ENCODE measurements at places on chromosomes 3 and 15. TPM values are rescaled to one million over a fixed set of nuclear protein-coding genes. Genes with fewer than 3 reads are reported as not detected.

Gene NTRK3
- total RNA-seq, result 4.5 TPM

Gene PPM1L
- total RNA-seq, result 23.8 TPM

Gene ARID3B
- 3.5 TPM for total RNA-seq

Gene TRPM1
- total RNA-seq, result not detected

Gene CLDN16
- 0.16 TPM for total RNA-seq

Gene PLSCR2
- total RNA-seq, result not detected

Gene BTLA
- total RNA-seq, result not detected

Gene MCF2L2
- 0.08 TPM for total RNA-seq

DNA sequence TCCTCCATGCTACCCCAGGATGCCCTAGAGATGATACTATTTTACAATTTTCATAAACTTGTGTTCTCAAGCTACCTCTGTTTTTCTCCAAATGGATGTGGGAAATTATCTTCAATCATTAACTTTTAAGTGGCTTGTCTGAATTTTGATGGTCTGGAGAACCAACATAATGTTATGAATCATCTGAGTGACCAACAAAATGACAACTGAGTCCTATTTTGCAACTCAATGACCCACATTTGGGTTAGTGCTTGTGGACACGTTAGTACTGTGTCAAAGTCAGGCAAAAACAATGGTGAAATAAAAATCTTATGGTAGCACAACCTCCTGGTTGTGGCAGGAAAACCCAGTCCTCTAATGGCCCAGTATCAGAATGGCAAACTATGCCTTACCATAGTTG is 352.4 kb upstream of the ZNF385D start:
- DNase-seq, result no peak

DNA sequence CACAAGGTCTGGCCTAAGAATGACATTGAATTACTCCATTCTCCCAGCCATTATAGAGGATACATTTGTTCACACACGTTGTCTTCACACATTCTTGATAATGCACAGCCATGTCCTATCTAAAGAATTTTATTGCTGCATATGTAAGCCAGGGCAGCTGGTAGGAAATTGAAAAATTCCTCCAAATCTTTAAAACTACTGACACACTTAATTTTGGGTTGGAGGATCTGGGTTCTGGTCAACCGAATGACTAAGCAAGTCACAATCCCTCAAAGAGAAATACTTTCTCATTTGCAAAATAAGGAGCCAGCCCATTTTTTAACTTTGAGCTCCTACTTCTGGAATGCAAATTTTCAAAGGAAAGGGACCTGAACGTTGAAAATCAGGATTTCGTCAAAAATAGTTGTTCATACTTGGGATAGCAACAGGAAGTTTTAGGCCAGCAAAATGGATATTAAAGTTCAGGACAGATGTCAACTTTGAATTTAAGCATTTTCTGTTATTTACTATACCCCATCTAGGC is 638.3 kb downstream of the NTRK3 start:
- DNase-seq, result no peak

GRCh38 chr3:100518244-100518643 is 25.8 kb downstream of the TMEM45A start:
- no peak for DNase-seq

DNA sequence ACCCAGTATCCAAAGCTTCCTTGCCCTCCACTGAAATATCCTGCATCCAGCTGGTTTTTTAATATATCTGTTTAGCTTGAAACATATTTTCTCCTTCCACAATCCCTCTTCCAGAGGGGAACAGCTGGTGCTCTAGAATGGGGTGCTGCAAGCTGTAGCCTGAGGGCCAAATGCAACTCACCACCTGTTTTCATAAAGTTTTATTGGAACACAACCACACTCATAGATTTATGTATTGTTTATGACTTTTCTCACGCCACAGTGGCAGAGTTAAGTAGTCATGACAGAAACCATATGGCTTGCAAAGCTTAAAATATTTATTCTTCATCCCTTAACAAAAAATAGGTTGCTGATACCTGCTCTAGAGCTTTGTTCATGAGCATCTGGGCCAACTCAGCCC is 298.7 kb downstream of the CLSTN2 start:
- DNase-seq, result no peak

GRCh38 chr3:66153481-66154443 is 67.0 kb upstream of the SLC25A26 start:
- DNase-seq, result no peak

DNA sequence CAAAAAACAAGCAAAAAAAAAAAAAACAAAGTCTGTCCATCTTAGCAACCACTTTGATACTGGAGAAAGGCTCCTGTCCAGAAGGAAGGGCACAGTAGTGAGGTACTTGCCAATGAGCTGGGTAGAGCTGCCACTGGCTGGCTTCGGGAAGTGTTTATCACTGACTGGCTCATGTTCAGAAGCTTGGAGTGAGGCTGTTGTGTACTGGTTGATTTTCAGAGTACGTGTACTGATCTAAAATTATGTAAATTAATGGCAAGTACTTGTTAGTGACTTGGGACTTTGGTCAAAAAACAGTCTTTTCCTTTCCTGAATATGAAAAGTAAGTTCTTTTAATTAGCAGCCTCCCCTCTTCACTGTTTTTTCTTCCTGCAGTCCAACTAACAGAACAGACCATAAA is 979 bp upstream of the ZNF621 start:
- DNase-seq, result no peak

GRCh38 chr3:182725372-182726251 is 67.7 kb upstream of the ATP11B start:
- DNase-seq, result no peak

- DNase-seq, result no peak
These were observed 130.2 kb upstream of the UMPS start for GRCh38 chr3:124599779-124600693.

DNA sequence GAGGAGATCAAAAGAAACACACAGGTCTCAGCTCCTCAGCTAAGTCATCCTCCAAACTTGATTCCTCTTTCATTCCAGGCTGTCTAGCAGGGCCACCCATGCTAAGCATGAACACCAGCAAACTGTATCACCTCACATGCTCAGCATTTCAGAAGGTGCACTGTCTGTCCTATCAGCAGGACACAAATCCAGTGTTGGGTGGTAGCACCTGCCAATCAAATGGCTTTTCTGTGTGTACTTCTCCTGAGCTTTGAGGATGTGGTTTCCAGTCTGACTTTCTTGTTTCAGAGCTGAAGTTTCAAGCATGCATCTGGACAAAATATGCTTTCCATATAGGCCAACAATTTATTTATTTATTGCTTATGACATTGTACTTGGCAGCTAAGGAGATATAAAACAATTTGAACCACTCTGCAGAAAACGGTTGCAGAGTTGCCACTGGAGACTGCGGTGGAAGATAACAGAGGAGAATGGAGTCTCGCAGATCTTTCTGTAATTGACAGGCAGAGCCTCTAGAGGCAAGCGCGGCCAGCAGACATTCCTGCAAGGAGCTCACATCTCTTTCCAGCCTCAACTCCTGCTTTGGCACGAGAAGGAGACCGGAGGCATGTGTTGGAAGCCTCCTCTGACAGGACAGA is 167.1 kb upstream of the WNT5A start:
- DNase-seq, result no peak

DNA sequence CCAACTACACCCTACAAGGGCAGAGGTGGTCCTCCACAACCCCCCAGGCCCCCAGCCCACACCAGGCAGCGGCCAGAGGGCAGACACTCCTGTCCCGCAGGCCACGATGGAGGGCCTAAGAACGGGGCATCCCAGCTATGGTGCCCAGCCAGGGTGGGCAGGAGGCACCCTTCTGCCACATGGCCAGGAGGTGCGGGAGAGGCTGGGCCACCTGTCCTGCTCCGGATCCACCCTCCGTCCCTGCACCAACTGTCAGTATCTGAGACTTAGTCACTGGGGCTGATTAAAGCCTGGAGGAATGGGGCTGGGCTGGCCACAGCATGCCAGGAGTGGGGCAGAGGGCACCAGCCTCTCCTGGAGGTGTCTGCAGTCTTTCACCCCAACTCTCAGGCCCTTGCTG is 37.9 kb downstream of the TNK2 start:
- no peak for DNase-seq

DNA sequence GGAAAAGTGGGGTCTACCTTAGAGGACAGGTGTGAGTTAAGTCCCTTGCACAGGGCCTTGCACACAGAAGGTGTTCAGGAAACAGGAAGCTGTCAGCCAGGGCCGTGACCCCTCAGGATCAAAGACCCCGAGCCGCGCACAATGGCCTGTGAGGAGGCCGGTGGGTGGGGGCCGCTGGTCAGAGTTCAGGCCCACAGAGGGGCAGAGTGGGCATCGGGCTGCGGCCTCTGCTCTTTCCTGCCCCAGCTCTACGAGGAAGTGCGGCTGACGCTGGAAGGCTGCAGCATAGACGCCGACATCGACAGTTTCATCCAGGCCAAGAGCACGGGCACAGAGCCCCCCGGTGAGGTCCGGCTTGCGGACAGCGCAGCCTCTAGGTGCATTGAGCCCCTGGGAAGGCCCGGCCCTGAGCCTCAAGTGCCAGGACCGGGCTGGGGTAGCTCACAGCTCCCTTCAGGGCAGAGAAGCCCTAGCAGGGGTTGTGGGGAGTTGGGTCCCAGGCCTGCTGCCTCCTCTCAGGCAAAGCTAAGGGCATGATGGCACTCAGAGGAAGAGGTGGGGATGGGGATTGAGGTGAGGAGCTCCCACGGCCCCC is 37.2 kb downstream of the PSTPIP1 start:
- no peak for DNase-seq

DNA sequence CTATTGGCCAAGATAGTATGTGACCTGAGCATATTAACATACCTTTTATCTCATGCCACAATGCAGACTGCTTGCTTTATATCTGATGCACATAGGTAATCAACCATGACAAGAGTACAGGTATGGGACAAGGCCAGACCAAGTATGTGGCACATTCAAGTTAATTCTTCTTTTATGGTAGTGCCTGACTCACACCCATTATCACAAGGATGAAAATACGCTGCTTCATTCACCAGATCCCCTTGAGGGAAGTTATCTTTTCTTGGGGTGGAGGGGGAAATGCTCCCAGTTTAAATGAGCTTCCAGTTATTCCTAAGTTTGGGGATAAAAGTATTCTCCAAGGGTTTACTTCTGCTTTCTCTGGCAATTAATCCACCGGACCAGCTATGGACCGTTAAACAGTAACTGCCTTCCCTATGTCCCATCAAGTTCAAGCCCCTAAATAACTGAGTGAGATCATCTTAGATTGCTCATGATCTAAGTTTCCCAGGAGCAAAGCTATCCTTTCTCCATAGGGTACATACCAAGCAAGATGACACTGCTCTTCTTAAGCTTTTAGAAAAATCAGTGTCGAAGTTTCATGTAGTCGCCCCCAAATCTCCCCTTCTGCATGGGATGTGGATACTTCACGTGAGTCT is 1.9 kb downstream of the COL8A1 start:
- no peak for DNase-seq

- no peak for DNase-seq
These were observed 295.1 kb downstream of the SHOX2 start for GRCh38 chr3:157810924-157811718.

DNA sequence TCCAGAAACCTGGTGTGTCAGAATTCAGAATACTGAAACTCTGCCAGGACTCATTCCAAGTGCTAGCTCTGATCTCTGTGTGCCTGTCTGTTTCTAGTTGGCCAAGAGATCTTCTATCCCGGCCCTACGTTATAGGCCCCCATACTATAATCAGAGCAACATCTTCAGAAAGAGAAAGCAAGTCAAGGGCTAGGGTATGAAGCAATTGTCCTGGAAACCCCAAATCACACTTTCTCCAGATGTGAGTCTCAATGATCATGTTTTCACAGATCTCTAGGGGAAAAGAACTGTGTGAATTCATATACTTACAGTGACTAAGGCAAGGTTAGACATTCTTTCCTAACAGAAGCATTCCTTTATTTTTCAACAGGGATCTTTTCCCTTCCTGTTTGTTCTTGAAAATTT is 309.7 kb downstream of the SLC9A9 start:
- no peak for DNase-seq

DNA sequence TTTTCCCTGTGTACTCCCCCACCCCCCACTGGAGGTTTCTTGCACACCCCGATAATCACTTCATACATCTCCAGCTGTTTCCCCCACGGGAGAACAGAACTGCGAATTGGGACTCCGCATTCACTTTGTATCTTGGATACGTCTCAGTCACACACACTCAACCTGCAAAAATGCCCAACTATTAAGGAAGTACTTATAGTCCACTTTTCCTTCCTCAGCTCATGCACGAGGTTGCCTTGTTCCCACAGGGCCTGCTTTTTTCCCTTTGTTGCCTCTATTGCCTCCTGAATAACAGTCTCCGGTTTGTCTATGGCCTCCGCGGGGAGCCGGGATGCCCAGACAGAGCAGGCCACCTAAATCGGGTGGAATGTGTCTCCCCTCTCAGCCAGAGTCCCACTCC is 282.3 kb downstream of the PYDC2 start:
- no peak for DNase-seq

DNA sequence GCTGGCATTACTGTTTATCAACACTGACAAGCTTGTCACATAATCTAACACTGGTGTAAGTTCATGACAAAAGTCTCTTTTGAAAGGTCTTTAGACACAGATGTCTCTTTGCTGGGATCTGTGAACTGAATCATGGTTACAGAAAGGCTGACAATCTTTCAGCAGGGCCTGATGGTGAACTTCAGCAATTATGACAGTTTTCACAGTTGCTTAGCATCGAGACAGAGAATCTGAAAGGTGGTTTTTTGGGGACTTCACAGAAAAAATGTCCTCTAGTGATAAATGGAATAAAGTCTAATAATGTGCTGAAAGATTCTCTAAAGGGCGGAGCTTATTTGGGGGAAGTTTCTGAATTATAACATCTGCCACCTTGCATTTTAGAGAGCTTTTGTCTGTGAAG is 32.3 kb downstream of the CLDN1 start:
- no peak for DNase-seq

DNA sequence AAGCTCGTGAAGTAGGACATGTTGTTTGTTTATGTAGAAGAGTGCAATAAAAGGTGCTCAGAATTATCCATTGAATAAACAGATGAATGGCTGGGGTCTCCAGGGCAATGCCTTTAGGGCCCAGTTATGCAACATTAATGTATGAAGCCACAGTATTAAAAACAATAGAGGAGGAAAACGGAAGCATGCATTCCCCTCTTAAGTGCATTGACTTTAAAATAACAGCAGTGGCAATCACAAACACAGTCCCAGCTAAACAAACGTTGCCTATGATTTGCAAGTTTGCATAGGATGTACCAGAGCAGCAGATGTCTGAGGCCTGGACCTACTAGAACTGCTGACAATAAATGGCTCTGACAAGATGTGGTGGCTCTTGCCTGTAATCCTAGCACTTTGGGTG is 60.6 kb upstream of the GCNT3 start:
- DNase-seq, result no peak

GRCh38 chr15:31171731-31172130 is 70.2 kb upstream of the TRPM1 start:
- DNase-seq, result no peak

DNA sequence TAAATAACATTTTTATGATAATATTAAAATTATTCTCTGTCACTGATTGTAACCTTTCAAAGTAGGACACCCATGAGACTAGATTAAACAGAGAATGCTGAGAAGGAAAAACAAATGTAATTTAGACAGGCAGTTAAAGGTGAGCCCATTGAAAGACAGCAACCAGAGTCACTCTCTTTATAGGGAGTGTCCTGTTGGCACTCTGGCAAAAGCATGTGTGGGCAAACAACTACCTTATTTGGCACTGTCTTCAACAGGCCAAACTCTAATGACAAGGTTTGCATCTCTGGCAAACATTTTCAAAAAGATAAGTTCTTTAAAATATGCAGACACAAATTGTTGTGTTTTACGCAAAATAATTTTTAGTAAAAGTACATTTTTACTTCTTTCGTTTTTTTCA is 29.8 kb downstream of the NFKBIZ start:
- DNase-seq, result no peak
